ENCODE measurements at places on chromosomes 7 and 10.

DNA sequence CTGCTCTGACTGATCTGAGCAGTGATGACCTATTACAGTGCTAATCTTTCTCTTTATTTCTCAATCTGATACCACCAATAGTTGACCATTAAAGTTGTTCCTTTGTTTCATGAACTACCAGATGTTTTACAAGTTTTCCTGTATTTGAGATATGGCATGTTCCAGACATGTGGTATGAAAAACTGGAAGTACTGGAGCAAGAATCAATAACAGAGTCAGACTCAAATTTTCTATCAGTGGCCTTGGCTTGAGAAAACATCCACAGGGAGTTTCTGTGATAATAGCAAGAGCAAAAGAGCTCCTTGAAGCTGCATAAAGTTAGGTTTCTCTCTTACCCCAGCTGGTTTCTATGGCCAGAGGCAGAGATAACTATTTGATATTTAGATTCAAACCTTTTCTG is 469.0 kb upstream of the STEAP1 start:
- no peak for DNase-seq

GRCh38 chr10:85995791-85996190 is 370.8 kb downstream of the GRID1 start:
- DNase-seq: no peak

GRCh38 chr7:142956951-142957623 is 5.1 kb downstream of the KEL start:
- no peak for DNase-seq

DNA sequence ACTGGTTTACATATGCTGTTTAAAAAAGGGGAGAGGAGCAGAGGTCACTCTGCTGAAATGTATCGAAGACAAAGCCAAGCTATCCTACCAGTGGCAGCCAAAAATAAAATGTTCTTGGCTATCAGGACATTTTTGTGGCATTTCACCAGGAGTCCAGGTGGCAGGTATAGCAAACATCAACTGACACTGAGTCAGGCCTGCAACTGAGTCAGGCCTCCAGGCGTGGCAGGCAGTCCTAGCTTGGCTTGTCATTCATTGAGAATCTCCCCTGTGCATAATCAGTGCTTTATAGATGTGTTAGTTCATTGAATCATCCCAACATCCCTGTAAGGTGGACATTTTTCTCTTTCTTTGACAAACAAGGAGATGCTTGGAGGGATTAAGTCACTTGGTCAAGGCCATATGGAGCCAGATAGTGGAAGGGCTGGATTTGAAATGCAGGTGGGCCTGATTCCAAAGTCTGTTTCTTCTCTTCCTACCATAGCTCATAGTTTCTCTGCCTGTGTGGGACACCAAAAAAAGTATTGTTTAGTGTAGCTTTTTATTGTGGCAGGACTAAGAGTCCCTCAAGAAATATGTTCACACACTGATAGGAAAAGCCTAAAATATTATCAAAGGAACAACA is 4.3 kb downstream of the DYNC1I1 start:
- DNase-seq: no peak

- DNase-seq: no peak
Measured at GRCh38 chr10:97468162-97468561, 22.2 kb downstream of the ZDHHC16 start.

DNA sequence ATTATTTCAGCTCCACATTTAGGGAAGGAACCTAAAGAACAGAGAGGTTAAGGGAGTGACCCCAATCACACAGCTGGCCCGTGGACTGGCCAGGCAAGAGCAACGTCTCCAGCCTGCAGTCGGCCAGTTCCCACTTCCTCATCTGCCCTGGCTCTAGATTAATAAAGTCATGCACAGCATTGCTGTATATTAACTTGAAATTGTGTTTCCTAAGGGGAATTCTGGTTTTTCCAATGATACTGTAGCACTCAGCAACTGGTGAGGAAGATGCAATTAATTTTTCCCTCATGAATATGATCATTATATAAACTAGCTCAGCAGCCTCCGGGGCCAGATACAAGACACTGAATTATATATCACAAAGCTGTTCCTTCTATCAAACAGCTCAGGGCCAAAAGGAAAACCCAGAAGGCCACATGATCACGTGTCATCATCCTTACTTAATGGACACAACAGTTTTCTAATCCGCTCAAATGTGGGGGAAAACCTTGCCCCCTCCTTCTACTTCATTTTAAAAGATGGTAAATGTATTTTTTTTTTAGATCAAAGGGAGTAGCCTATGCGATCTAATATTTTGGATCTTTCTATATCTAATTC is 295.3 kb upstream of the PRKCQ start:
- DNase-seq: no peak

- no peak for DNase-seq
Measured at GRCh38 chr7:77427996-77428603, 12.0 kb upstream of the GSAP start.

GRCh38 chr7:39356172-39356925 is 209.9 kb upstream of the YAE1 start:
- no peak for DNase-seq

Measured in activated naive CD4-positive, alpha-beta T cell (primary cell).